A549 treated with GW870086 at 1 μM for 4 hours (cell line): ENCODE measurements at places on chromosomes 16 and 17. TPM values are rescaled to one million over a fixed set of nuclear protein-coding genes. Genes with fewer than 3 reads are reported as not detected.

Gene DNAI2
- not detected in 5 replicates for total RNA-seq

Gene IGSF6
- total RNA-seq, result not detected in 5 replicates

Gene MAFG
- 26.4 to 36.5 TPM (median 33.1 TPM) in 5 replicates for total RNA-seq

Gene RNF222
- not detected in 5 replicates for total RNA-seq

Gene TBC1D3K
- total RNA-seq, result not detected in 5 replicates

Gene PGP
- total RNA-seq, result 18.4 to 32.7 TPM (median 32.3 TPM) in 5 replicates

Gene CDH5
- 0.12 to 0.23 TPM (median 0.18 TPM) in 5 replicates for total RNA-seq

Gene IGF2BP1
- total RNA-seq, result 48.1 to 93.6 TPM (median 82.4 TPM) in 5 replicates
